ENCODE measurements at places on chromosomes 5 and 9.

- DNase-seq, result no peak
Measured at GRCh38 chr5:108257996-108258395, 123.9 kb downstream of the FBXL17 start.

DNA sequence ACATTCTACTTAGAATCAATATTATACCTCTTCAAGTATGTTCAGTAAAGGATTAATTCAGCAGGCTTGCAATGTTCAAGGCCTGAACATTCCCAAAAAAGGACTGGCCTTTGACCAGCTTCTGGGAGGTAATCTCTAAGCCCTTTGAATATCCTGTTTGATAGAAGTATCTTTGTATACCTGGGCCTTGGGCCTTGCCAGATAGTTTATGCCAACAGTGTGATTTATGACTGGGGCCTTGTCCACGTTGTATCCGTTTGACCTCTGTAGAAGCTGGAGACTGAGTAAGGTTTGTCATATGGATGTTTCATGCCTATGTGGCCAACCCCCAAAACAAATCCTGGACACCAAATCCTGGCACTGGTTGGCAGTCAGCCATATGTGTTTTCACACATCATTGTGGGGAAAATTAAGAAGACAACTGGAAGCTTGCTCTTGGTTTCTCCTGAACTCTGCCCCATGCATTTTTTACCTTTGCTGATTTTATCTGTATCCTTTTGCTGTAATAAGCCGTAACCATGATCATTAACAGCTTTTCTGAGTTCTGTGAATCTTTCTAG lies 92.1 kb downstream of the RMI1 start:
- no peak for DNase-seq

GRCh38 chr5:175856408-175857100 lies 14.8 kb upstream of the CPLX2 start:
- DNase-seq, result no peak

- DNase-seq, result no peak
Measured at GRCh38 chr5:10674582-10674981, 86.5 kb downstream of the DAP start.

GRCh38 chr9:94754976-94755475 lies 28.5 kb downstream of the AOPEP start:
- DNase-seq, result no peak

DNA sequence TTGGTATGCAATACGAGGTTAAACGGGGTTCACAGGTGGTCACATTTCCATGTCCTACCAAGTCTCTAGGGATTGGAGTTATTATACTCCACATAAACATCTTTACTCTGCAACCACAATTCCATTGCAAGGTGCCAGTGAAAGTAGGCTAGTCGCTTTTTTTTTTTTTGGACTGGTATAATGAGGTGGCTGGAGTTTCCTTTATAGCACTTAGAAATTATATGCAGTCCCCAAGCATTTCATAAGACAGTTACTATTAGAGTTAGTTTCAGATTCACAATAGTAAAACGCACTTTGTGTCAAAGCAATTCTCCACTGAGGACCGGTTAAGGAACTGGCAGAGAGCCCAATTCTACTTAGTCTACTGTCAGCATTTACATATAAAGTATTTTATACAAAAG lies 1.4 kb downstream of the MEF2C start:
- DNase-seq, result no peak

DNA sequence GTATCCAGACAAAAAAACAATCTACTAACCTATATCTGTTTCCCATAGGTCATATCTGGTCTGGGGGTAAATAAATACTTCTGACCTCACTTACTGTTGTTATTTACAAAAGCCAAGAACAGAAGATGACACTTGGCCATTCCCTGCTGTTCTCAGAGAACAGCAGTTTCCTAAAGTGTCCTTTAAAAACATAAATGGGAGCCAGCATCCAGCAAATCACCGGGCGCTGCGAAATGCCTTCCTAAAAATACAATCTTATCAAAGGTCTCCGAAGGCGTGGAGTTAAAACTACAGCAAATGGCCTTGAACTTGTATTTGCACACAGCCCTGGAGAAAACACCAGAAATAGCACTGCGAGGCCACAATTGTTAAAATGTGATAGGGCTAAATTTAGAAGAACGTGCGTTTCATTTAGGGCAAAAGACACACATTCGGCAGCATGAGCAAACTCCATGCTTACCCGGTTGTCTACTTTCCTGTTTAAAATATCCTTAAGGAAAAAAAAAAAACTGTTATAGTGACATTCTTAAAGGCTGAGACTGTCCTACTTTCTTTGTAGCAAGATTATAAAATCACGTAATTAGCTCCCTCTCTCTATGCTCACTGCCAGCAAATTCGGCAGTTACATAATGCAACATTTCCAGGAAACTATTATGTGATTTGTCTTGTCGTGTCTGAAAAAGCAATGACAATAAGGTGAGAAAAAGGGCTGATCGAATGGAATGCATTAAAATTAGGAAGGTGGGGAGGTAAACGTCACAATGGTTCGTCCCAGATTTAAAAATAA lies 1.5 kb downstream of the NFIL3 start:
- no peak for DNase-seq

All from mucosa of descending colon (tissue), 3 donors.